ENCODE measurements at places on chromosomes 6 and 20.

- H3K36me3 ChIP-seq, result no peaks in the 10 kb centered on the region
- ATAC-seq, result no peak
- H3K4me1 ChIP-seq, result no peaks in the 10 kb centered on the region
- no peak overlapping the region for H3K4me3 ChIP-seq
- H3K27ac ChIP-seq, result no peak overlapping the region
Measured at GRCh38 chr6:79872986-79873385, 74.4 kb downstream of the ELOVL4 start.

- no peak overlapping the region for H3K27ac ChIP-seq
- no peak overlapping the region for H3K4me3 ChIP-seq
- no peaks in the 10 kb centered on the region for H3K36me3 ChIP-seq
- peaks cover 14% of the 10 kb centered on the region for H3K4me1 ChIP-seq
- H3K27me3 ChIP-seq, result peaks cover 45% of the 10 kb centered on the region
Measured at GRCh38 chr20:58227391-58228102, 906 bp downstream of the ANKRD60 start.

DNA sequence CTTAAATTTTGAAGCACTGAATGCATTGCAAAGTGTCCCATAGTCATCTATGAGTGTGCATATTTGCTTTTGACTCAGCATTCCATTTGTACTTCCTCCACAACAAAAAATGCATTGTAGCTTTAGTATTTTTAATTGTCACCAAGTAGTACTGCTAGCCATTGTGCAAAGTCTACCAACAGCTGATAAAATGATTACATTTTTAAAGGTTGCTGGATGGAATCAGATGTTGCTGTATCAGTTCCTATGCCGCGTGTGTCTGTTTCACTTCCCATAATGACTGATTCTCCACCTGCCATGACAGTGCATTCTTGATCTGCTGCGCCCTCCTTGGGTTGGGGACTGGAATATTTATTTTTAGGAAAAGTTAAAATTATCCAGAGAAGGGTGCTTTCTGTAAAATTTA lies 41.2 kb downstream of the SLX4IP start:
- no peaks in the 10 kb centered on the region for H3K4me1 ChIP-seq
- no peaks in the 10 kb centered on the region for H3K27me3 ChIP-seq
- no peak overlapping the region for H3K27ac ChIP-seq
- no peak overlapping the region for H3K4me3 ChIP-seq
- H3K36me3 ChIP-seq, result no peaks in the 10 kb centered on the region

DNA sequence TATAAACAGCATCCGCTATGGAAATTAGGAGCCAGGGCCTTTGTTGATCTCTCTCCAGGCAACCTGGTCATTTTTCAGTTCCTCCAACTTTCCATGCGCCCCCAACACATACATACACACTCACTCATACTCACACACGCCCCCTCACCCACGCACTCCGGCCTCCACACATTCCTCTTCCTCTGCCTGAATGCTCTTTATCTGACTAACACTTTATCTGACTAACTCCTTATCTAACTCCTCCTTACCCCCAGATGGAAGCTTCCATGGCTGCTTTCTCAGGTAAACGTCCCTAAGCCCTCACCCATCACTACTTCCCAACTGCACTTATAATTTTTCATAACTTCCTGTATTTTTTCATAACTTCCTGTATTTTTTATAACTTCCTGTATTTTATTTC lies 17.4 kb downstream of the CASS4 start:
- H3K4me1 ChIP-seq, result no peaks in the 10 kb centered on the region
- H3K36me3 ChIP-seq, result no peaks in the 10 kb centered on the region
- H3K27me3 ChIP-seq, result no peaks in the 10 kb centered on the region
- H3K27ac ChIP-seq, result peak overlapping the region; percentile 50
- ATAC-seq, result no peak

GRCh38 chr6:131642565-131642964 lies 5.5 kb downstream of the ENPP3 start:
- no peaks in the 10 kb centered on the region for H3K4me1 ChIP-seq
- ATAC-seq, result no peak
- H3K36me3 ChIP-seq, result no peaks in the 10 kb centered on the region

GRCh38 chr6:123913863-123914262 lies 110.2 kb downstream of the NKAIN2 start:
- ATAC-seq, result no peak
- no peak overlapping the region for H3K4me3 ChIP-seq
- H3K36me3 ChIP-seq, result no peaks in the 10 kb centered on the region

DNA sequence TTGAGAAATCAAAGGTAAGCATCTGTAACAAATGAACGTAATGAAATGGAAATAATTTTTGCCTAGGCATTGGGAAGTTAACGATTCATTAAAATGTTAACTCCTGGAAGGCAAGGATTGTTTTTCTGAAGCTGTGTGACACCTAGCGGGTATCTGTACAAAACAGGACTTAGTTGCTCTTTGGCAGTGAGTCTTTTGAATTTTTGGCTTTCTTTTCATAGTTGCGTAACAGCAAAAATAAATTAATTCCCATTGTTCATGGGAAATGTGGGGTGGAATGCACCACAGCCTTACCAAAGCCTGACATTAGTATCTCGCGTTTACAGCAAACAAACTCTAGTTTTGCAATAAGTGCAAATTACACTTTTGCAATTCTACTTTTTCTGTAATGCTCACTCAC lies 92.7 kb upstream of the DTNBP1 start:
- H3K27ac ChIP-seq, result no peak overlapping the region
- no peaks in the 10 kb centered on the region for H3K27me3 ChIP-seq
- H3K4me1 ChIP-seq, result no peaks in the 10 kb centered on the region
- no peaks in the 10 kb centered on the region for H3K36me3 ChIP-seq

GRCh38 chr6:159062564-159062945 lies 17.8 kb upstream of the TAGAP start:
- peak; percentile 22 for ATAC-seq
- peaks cover 8% of the 10 kb centered on the region for H3K27me3 ChIP-seq
- H3K27ac ChIP-seq, result no peak overlapping the region
- H3K4me3 ChIP-seq, result no peak overlapping the region

DNA sequence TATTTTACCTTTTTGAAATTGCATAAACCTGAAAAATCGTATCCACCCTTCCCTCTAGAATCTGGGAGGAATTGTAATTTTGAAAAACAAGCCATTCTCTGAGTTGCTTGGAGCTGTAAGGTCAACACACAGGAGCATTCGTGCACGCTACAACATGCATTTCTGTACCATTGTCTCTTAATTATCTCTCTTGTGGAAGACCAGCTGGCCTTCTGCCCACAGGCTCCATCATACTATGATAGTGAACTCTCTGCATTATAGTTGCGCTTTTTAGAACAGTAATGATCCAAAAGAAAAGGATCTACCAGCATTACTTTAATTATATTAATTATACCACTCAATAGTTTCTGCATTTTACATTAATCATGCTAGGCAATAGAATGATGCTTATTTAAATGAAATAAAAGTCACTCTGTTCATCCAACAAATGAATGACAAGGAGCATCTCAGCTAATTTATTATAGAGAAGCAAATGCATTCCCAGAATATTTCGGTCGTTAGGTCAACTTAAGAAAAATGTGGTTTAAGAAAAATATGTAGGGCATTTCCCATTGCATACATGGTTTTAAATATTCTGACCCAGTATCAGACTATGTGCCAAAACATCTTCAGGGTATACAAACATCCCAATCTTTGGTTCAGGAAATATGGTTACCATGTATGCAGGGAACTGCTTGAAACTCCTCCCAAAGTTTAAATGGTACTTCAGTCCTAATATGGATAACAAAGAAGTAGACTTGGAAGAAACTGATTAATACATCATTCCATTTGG lies 263.5 kb downstream of the TFAP2A start:
- H3K4me3 ChIP-seq, result no peak overlapping the region
- H3K27ac ChIP-seq, result no peak overlapping the region
- no peaks in the 10 kb centered on the region for H3K36me3 ChIP-seq
- H3K4me1 ChIP-seq, result no peaks in the 10 kb centered on the region
- no peak for ATAC-seq
- H3K27me3 ChIP-seq, result peaks cover 4% of the 10 kb centered on the region

DNA sequence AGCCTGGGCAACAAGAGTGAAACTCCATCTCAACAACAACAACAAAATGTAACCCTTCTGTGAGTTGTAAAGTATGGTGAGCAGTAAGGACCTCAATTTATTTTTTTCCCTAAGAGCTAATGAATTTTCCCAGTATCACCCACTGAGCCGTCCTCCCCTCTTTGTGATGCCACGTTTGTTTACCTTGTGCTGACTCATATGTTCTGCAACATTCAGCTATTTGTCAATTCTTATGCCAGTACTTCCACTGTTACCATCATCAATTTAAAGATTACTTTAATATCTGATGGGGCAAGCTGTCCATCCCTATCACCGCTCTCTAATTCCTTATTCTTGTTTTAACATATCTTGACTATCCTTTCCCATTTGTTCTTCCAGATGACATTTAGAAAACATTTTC lies 37.5 kb downstream of the MAK start:
- no peaks in the 10 kb centered on the region for H3K36me3 ChIP-seq
- no peak for ATAC-seq
- H3K27me3 ChIP-seq, result no peaks in the 10 kb centered on the region
- no peaks in the 10 kb centered on the region for H3K4me1 ChIP-seq
- no peak overlapping the region for H3K27ac ChIP-seq

DNA sequence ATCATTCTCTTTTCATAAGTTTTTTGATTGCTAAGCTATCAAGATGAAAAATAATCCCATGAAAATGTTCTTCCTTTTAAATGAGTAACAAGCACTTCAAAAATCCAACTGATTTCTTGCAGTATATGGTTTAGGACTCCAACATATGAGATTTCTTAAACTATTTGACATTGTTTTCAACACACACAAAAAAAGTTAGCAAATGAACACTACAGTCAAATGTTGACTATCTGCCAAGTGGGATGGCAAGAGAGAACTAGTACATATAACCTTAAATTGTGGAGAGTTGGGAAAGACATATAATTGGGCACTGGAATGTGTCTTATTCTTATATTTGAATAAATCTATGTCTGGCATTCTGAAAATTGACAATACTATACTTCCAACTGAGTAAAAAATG lies 15.6 kb downstream of the COL21A1 start:
- no peak overlapping the region for H3K4me3 ChIP-seq
- H3K36me3 ChIP-seq, result no peaks in the 10 kb centered on the region
- H3K4me1 ChIP-seq, result peaks cover 4% of the 10 kb centered on the region
- H3K27me3 ChIP-seq, result no peaks in the 10 kb centered on the region
- no peak overlapping the region for H3K27ac ChIP-seq

GRCh38 chr20:4017051-4017712 lies 1.8 kb upstream of the RNF24 start:
- ATAC-seq, result no peak
- peaks cover 30% of the 10 kb centered on the region for H3K4me1 ChIP-seq
- no peaks in the 10 kb centered on the region for H3K27me3 ChIP-seq
- no peaks in the 10 kb centered on the region for H3K36me3 ChIP-seq
- no peak overlapping the region for H3K4me3 ChIP-seq

DNA sequence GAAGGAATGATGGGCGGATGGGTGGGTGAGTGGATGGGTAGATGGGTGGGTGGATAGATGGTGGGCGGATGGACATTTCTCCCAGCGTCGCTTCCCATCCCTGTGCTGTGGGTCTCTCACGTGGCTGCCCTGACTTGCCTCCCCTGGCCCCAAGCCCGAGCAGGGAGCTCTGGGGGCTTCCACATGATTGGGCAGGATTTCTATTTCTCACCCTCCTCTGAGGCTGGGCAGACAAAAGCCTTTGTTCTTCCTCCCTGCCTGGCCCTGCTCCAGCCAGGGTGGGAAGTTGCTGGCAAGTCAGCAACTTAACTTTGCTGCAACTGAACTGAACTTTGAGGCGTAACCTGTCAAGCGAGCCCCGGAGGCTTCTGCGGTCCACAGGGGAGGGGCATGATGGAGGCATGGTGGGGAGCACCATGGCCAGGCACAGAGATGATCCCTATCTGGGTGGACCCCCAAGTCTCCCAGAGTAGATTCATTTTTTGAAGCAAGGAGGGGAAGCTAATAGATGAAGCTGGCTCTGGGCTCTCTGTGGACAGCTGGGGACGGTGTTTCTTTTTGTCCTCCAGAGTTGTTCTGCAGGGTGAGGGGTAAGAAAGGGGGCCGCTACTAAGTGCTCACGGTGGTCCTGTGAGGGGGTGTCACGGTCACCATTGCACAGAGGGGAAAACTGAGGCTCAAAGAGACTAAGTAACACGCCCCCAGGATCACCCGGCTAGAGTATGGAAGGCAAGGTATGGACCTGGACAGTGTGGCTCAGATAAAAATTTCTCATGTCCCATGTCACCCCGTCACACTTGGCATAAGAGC lies 140.1 kb downstream of the CEBPB start:
- no peaks in the 10 kb centered on the region for H3K36me3 ChIP-seq
- no peak overlapping the region for H3K27ac ChIP-seq
- no peaks in the 10 kb centered on the region for H3K27me3 ChIP-seq
- ATAC-seq, result no peak
- H3K4me1 ChIP-seq, result no peaks in the 10 kb centered on the region

DNA sequence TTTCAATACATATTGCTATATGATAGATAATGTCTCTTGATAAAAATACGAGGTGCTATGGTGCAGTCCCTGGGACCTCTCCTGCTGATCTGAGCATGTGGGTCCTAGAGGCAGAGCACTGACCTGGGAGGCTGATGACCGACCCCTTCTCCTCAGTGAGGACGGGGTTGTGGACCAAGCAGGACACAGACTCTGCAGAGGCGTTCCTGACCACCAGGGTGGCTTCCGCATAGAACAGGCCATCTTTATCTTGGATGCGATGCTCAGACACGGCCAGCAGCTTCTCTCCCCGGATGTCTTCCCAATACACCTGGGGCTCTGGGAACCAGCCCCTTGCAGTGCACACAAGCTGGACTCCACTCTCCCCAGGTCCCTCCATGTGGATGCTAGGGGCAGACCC lies 4.2 kb downstream of the BTNL2 start:
- no peaks in the 10 kb centered on the region for H3K4me1 ChIP-seq
- no peak overlapping the region for H3K27ac ChIP-seq
- no peak overlapping the region for H3K4me3 ChIP-seq
- ATAC-seq, result no peak
- no peaks in the 10 kb centered on the region for H3K36me3 ChIP-seq

DNA sequence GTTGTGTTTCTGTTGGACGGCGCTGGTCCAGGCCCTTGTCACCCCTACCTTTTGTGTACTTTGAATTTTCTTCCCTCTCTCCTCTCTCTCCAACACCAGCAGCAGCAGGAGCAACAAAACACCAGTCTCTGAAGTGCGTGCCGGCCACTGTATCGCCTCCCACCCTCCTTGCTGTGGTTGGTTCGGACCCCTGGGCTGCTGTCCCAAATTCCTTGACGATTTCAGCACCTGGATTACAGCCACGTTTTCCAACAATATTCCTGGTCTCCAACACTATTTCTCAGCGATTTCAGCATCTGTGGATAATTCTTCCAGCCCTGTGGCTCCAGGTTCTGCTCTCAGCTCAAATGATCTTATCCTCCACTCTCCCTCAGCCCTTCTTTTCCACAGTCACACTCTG lies 11.8 kb downstream of the MAS1 start:
- ATAC-seq, result no peak
- H3K27me3 ChIP-seq, result peaks cover 15% of the 10 kb centered on the region
- H3K4me1 ChIP-seq, result no peaks in the 10 kb centered on the region
- H3K36me3 ChIP-seq, result no peaks in the 10 kb centered on the region
- H3K4me3 ChIP-seq, result no peak overlapping the region
